Cardiac fibroblast (primary cell): ENCODE measurements at places on chromosomes 1 and 21.

GRCh38 chr1:6462412-6463119, 3.4 kb downstream of the TNFRSF25 start:
- no peak for DNase-seq

DNA sequence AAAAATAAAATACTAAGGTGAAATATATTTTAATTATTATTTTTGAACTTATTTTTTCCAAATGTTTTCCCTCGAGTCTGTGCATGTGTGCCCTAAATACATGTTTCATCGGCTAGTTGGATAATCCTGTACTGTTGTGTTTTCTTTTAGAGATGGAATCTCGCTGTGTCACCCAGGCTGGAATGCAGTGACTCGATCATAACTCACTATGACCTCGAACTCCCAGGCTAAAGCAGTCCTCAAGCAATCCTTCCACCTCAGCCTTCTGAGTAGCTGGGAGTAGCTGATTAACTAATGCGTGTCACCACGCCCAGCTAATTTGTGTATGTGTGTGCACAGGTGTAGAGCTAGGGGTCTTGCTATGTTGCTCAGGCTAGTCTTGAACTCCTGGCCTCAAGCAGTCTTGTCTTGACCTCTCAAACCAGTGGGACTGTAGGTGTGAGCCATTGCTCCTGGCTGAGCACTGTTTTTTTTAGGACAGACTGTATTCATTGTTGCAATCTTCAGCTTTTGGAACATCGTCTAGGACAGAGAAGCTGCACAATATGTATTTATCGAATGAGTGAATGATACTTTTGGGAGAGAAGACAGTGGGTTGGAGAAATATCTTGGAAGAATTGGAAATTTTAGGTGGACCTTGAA, 4.8 kb upstream of the TMCO1 start:
- DNase-seq, result peak; percentile 23

GRCh38 chr1:205318231-205318991, 3.1 kb downstream of the NUAK2 start:
- DNase-seq, result no peak

GRCh38 chr1:181148636-181149035, 60.1 kb downstream of the IER5 start:
- no peak for DNase-seq

GRCh38 chr1:162023181-162023546, 505 bp downstream of the OLFML2B start:
- no peak for DNase-seq

- no peak for DNase-seq
These were observed 8.9 kb downstream of the ERI3 start for GRCh38 chr1:44346184-44346583.

GRCh38 chr1:217275655-217276398, 355.1 kb downstream of the GPATCH2 start:
- DNase-seq, result peak; percentile 92

GRCh38 chr1:226309398-226310244, 657 bp upstream of the LIN9 start:
- peak; percentile 16 for DNase-seq

- DNase-seq, result peak; percentile 73
These were observed 7.5 kb downstream of the NGF start for GRCh38 chr1:115330480-115331013.

- no peak for DNase-seq
These were observed 1.9 kb downstream of the C1orf162 start for GRCh38 chr1:111475701-111476100.

DNA sequence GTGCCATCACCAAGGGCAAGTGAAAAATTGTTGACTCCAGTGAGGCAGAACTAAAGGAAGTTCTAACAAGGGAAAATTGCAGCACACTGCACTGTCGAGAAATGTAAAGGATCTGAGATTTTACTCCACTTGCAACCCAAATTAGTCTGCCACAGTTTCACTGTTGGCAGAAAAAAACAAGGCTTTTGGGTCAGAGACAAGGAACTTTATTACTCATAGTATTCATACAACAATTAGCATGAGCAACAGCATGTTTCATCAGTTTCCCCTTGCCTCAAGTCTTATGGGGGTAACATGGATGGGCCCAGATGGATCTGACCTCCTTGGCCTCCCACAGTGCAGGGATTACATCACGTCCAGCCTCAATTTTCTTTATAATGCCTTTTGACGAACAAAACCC, 125.3 kb downstream of the LTN1 start:
- peak; percentile 12 for DNase-seq

DNA sequence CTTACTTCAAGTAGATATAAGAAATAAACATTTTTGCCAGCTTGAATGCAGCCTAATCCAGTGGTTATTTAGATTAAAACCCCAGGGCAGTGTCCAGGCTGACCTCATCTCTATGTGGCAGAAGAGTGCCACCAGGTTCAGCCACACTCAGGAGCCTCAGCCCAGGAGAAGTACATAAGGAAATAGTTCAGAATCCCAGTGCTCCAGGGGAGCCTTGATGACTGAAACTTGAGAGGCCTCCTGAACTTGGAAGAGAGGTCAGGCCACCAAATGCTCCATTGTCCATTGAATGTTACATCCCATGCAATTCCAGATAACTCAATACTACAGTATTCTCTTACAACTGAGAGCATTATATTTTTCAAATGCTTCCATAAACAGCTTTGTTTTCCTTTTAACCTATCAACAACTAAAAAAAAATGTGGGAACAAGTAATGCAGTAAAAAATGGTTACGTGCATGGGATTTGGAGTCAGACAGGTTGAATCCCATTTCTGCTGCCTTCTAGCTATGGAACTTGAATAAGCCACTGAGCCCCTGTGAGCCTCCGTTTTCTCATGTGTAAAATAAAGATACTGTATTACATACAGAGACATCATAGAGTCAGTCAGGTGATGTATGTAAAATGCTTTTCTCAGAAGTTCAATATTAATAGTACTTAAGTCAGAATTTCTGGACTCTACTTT, 248.0 kb downstream of the PLPP3 start:
- no peak for DNase-seq
